NCI-H524 (cell line): ENCODE measurements at places on chromosomes 5 and 9.

- DNase-seq: no peak
These were observed 15.0 kb downstream of the NINJ1 start for GRCh38 chr9:93118863-93119702.

- DNase-seq: no peak
These were observed at the start of gene PCDHGA6 for GRCh38 chr5:141373673-141374317. Gene PCDHGA6, plus strand, starts transcription at chr5:141373891. Its CDS starts 193 bp downstream, at chr5:141374084.

DNA sequence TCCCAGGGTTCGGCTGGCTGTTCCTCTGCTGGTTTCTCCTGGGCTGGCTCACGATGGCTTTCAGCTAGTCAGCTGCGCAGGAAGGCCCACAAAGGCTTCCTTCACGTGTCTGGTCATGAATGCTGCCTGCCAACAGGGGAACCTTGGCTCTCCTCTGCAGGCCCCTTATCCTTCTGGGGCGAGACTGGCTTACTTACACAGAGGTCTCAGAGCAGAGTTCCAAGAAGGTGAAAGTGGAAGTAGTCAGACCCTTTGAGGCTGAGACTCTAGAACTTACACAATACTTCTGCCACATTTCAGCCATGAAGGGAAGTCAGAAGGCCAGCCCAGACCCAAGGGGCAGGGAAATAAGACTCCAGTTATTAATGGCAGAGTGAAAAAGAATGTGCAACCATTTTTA, 99.5 kb downstream of the LHFPL2 start:
- DNase-seq: no peak

DNA sequence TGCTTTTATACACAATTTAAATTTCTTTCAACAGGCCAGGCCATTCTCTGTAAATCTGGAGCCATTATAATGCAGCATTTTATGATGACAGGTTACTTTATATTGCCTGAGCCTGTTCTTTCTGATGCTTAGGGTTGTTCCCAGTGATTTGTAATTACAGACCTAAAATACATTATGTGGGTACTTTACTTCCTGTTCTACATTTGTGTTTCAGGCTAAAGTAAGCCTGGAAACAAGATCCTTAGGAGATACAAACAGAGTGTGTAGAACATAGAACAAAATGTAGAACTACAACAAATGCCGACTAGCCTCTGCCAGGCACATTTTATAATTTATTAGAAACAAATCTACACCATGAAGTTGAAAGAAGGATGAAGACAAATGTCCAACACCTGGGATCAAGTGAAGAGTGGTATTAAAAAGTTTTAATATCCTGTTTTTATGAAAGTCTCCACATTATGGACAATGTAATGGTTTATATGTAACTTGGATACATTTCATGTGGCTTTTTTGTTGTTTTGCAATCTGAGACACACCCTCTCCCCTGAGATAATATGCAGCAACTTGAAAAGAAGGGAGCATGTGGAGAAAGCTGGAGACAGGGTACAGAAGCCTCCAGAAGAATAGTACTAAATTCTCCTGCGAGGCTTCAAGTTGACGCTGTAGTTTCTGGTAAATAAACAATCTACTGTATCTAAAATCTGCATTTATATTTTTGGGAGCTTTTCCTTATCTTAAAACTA, 46.9 kb downstream of the VCAN start:
- no peak for DNase-seq

DNA sequence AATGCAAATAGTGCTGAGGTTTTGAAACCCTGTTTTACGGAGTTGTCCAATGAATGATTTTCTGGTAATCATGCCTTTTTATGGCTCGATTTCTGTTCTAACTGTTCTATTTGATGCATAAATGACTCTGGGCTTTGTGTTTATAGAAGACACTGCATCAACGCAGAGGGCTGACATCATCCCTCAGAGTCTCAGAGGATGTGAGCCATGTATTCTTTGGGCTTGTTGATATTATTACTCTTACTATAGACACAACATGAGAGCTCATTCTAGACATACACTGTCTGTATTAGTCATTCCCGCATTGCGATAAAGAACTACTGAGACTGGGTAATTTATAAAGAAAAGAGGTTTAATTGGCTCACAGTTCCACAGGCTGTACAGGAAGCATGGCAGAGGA, 31.6 kb downstream of the CDH6 start:
- DNase-seq: no peak

DNA sequence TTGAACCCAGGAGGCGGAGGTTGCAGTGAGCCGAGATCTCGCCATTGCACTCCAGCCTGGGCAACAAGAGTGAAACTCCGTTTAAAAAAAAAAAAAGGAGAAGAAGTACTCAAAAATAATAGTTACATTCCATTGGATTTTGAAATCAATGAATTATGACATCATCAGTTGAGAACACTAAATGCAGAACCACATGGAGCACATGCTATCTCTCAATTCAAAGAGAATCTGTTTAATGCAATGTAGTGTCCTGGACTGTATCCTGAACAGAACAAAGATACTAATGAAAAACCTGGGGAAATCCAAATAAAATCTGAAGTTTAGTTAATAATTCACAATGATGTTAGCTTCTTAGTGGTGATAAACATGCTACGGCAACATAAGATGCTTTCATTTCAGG, 20.3 kb downstream of the CDC14B start:
- DNase-seq: no peak
